Stimulated activated CD8-positive, alpha-beta memory T cell treated with anti-CD3 and anti-CD28 coated beads, Interleukin-7, amount 100 ng/mL, for 1 hour (primary cell): ENCODE measurements at places on chromosomes 12 and 14.
A peak's percentile ranks its signal among the peaks of the same experiment; 100 is the strongest.

- DNase-seq, result no peak
These were observed 26.1 kb downstream of the POLE start for GRCh38 chr12:132660996-132661395.

- DNase-seq, result no peak
These were observed 4.2 kb downstream of the BAG5 start for GRCh38 chr14:103558071-103558882.

DNA sequence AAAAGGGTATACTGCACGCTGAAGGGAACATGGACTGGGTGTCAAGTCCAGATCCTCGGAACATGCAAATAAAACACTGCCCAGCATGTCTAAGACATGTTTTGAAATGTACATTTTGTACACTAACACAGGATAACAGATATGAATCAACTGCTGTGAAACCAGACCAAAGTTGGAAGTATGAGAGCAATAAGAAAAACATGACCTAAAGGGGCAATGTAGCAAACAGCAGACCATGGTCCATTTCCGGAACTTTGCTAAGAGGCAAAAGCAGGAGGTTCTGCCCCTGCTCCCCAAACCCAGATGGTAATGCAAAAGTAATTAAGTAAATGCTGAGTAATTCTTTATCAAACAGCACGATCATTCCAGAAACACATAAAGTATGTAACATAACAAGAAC is 125.2 kb downstream of the SLC25A21 start:
- no peak for DNase-seq

GRCh38 chr14:93792391-93792790 is 4.1 kb upstream of the PRIMA1 start:
- no peak for DNase-seq

GRCh38 chr12:131929581-131930456 is 743 bp downstream of the PUS1 start:
- DNase-seq, result no peak

DNA sequence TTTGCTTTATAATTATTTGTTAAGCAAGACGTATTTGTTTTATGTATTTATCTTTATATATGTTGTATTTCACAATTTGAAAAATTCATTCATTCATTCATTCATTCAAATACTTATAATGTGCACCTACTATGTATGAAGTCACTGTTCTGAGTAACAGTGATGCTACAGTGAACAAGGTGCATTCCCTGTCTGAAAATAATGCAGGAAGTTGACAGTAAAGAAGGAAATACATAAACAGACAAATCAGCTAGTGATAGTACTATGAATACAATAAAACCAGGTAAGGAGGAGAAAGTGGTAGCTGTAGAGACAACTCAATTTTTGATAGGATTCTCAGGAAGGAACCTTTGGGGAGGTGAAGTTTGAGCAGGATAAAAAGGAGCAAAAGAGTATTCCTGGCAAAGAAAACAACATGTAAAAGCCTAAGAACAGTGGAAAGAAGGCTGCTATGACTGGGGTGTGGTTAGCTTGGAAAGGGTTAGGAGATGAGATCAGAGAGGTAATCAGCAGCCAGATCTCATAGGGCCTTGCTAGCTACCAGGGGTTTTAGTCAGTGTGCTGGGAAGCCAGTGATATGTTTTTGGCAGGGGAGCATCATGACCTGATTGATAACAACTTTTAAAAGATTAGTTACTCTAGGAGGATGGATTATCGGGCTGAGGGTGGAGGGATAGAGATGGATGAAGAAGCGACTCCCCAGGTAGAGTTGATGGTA is 17.4 kb downstream of the BICDL1 start:
- DNase-seq, result no peak

- no peak for DNase-seq
These were observed 115.3 kb downstream of the SEC23A start for GRCh38 chr14:38987781-38988180.

DNA sequence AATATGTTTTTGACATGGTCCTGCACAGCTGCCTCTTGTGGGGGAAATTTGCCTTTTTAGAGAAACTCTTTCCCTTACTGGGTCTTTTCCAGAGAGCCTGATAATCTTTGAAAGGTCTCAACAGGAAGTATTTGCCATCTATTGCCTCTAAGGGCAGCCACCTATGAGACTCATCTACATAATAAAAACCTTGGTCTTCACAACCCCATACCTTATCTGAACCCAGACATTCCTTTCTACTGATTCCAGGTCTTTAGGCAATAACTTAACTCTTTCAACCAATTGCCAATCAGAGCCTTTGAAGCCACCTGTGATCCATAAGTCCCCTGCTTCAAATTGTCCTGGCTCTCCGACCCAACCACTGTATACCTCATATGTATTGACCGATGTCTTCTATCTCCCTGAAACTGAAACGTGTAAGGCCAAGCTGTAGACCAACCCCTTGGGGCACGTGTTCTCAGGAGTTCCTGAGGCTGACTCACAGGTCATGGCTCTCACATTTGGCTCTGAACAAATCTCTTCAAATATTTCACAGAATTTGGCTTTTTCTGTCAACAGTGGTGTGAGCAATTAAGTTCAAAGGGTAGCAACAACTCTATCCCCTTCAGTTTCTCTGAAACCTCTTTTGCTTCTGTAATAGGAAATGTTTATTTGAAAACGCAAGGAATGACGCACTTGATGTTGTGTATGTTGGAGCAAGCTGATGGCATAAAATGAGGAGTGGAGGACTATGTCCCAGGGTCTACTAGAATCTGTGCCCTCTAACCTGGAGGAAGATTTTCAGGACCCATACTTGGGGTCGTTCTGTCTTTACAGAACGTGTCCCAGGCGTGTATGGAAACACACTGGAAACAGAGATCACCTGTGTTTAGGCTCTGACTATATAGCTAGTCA is 49.2 kb upstream of the EIF5 start:
- no peak for DNase-seq

DNA sequence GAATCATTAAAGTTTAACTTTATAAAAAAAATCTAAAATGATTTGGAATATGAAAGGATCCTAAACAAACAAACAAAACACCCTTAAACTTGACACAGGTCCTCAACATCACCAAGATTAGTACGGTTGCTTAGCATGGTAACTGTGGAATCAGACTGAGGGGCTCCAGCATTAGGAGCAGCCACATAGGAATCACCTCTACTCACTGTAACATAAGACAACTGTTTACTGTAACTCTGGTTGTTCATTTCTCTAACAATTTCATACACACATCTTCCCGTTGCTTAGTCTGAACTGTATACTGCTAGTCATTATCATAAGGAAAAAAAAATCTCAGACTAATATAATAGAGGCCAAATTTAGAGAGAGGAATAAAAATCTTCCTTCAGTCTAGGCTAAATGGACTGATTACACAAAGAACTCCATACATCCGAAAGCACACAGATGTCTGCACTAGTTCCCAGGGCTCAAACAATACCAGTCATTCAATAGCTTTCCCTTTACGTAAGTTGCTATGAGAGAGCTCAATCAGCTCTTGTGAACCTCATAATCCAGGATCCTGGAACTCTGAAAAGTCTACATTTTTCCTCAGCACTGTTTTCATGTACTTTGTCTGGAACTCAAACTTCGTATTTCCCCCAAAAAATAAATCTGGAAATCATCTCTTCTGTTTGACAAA is 26.0 kb downstream of the LRP6 start:
- no peak for DNase-seq

DNA sequence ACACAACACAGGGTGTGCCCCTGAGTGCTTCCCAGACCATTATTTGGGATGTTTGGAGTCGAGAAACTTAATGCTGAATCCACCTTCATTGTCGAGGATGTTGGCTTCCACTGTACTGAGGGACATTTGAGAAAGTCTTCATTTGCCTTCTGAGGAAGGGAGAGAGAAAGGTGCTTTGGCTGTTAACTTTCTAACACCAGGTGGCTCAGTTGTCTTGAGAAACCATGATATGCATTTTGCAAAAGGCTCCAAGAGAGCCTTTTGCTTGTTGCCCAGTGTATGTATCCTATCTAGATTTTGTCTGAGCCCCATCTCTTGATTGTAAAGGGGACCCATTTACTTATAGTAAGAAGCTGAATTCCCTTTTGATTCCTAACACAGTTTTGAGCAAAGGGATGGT is 28.6 kb upstream of the NRXN3 start:
- DNase-seq, result no peak

DNA sequence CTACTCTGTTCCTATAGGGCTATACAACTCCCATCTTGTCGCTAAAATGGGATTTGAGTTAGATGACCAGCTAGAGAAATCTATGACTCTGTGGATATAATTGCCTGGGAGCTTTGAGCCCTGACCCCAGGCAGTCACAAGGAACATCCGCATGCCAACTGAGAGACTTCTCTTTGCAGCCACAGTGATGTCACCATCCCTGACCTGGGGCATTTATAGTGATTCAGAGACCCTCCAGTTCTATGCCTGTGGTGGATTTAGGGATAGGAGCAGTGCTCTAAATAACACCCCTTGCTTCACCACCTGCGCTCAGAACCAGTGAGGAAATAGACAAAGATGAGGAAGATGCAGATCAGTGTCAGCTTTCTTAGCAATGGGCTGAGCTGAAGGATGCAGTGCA is 86.2 kb downstream of the RIN3 start:
- no peak for DNase-seq

DNA sequence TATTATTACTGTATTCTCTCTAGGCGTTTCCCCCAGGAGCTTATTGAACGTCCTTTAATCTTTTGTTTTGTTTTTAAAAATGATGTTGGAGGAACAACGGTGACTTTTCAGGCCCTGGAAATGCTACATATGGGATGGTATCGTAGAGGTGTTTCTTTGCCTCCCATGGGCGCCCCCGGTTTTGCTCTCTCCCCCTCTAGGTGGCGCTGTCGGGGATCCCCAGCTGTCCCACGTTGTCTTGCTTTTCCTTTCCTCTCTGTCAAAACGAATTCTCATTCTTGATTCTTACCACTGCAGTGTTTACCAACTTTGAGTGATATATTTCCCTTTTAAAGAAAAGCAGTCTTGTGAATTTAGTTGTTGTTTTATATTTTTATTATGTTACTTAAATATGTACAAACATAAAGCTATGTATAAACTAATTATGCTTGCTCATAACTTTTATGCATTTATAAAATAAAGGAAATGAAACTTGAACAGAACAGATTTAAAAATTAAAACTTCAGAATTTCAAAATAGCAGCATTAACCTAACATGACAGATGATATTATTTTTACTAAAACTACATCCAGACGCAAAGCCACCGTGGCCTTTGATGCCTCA is 171.9 kb downstream of the RGS6 start:
- peak; percentile 10 for DNase-seq

DNA sequence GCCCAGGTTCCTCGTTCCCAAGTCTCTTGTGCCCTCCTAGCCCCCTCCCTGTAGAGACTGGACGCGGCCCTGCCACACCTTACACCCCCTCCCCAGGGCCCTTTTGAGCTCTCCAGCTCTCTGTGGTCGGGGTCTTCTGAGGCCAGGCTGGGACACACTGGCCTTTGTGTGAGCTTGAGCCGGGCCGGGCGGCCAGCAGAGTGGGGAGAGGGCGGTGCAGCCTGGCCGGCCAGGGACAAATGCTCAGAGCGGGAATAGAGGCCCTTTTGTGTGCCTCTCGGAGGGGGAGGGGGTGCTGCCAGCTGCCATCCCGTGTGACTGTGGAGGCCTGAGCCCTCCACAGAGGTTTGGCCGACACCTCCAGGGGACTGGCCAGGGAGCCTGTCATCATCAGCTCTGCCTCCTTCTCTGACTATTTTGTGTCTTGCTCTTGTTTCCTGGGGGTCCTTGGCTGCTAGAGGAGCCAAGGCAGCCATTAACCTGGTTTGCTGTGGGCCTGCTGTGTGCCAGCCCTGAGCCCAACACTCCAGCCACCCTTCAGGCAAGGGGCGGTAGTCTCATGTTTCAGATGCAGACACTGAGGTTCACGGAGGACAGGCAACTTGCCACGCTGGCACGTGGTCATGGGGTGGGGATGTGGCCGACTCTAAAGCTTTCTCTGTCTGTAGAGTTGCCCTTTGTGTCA is 13.6 kb downstream of the FAM222A start:
- DNase-seq, result no peak

DNA sequence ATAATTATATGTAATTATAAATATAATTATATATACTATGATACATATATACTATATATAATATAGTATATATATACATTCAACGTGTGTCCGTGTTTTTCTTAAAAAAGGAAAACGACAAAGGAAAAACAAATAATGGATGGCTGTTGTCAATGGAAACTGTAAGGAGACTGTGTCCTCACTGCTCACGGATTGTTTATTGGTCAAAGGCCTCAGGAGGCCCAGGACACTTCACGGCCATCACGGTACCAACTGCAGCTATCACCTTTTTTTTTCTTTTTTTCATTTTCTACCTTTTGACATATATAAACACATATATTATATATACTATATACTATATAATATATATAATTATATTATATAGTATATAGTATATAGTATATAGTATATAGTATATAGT is 113.4 kb downstream of the SPTSSA start:
- DNase-seq, result no peak

DNA sequence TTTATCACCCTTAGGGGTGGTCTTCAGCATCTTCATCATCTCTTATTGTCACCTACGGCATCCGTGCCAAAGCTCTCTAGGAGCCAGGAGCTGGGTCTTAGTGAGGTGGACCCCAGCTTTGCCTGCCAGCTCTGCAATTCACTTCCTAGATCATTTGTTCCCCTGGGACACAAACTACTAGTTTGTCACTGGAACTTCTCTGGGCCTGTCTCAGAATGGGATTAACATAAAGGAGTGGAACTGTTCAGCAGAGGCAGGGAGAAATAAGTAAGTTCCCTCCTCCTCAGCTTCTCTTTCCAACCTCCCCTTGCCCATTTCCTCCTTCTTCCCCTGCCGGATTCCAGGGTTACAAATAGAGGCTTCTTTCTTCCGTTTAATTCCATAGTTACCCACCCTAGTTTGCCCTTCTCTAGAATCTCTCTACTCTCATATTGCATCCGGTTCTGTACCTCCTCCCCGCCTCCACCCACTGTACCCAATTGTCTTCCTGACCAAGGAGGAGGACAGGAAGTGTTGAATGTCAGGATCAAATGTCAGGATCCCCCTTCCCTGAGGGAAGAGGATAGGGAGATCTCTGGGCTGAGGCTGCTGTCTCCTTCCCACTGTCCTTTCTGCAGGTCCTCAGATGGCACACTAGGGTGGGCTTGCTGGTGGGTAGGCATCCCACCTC is 25.0 kb downstream of the LARP4 start:
- no peak for DNase-seq

DNA sequence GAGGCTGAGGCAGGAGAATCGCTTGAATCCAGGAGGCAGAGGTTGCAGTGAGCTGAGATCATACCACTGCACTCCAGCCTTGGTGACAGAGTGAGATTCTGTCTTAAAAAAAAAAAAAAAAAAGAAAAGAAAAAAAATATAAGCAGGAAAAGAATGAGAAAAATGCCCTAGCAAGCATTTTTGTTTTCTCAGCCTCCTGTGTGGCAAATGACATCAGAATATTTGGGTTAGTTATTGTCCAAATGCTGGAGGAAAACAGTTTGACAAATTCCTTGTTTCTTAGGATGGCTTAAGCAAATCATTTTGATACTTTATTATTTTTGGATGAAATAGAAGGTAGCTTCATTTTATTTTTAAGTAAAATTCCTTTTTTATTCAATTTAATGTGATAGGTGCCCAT is 7.5 kb upstream of the PTPRR start:
- no peak for DNase-seq
